Posterior vena cava (tissue), 2 donors: ENCODE measurements at places on chromosomes 1 and 21. TPM values are rescaled to one million over a fixed set of nuclear protein-coding genes. Genes with fewer than 3 reads are reported as not detected.

PTGFR gene
- 9.5 TPM for total RNA-seq

NGF gene
- total RNA-seq, result 5.1 TPM

CHML gene
- 4.9 TPM for total RNA-seq

PTGER3 gene
- 23.1 TPM for total RNA-seq

BCAN gene
- 0.29 TPM for total RNA-seq

FAM3B gene
- total RNA-seq, result 0.60 TPM

LCE1D gene
- total RNA-seq, result not detected

PCP4L1 gene
- 4.6 TPM for total RNA-seq

CYP4Z1 gene
- 1.4 TPM for total RNA-seq

OR10Z1 gene
- total RNA-seq, result not detected

ZFP69B gene
- total RNA-seq, result 1.6 TPM

PBX1 gene
- total RNA-seq, result 84.2 TPM

EBNA1BP2 gene
- total RNA-seq, result 27.3 TPM

ETV3L gene
- total RNA-seq, result not detected

RGS1 gene
- total RNA-seq, result 32.0 TPM

TNFRSF1B gene
- 38.1 TPM for total RNA-seq

GFI1 gene
- total RNA-seq, result 0.76 TPM

IGSF3 gene
- 3.0 TPM for total RNA-seq

SLC44A3 gene
- 7.7 TPM for total RNA-seq

URB2 gene
- 8.3 TPM for total RNA-seq

KCNC4 gene
- total RNA-seq, result 9.3 TPM
